Epithelial cell of umbilical artery (primary cell): ENCODE measurements at places on chromosomes 12 and 14. TPM values are rescaled to one million over a fixed set of nuclear protein-coding genes. Genes with fewer than 3 reads are reported as not detected.

CRIP1 gene
- 0.32 and 2.4 TPM in 2 replicates for total RNA-seq

PDE3A gene
- total RNA-seq: 56.8 and 62.0 TPM in 2 replicates

FAM222A gene
- total RNA-seq: 0.15 and 0.32 TPM in 2 replicates

WDR89 gene
- 13.3 and 25.5 TPM in 2 replicates for total RNA-seq

SLC17A8 gene
- total RNA-seq: not detected in 2 replicates

NDUFA9 gene
- 66.6 and 71.4 TPM in 2 replicates for total RNA-seq

C3AR1 gene
- under 0.01 and 0.15 TPM in 2 replicates for total RNA-seq

GRIN2B gene
- not detected in 2 replicates for total RNA-seq

PTPRQ gene
- total RNA-seq: not detected in 2 replicates

INHBC gene
- total RNA-seq: not detected in 2 replicates

SMOC1 gene
- under 0.01 TPM in 1 of 2 replicates, not detected in the other for total RNA-seq

EPYC gene
- not detected in 2 replicates for total RNA-seq

KCNK10 gene
- total RNA-seq: not detected in 2 replicates

RNFT2 gene
- 1.3 and 4.9 TPM in 2 replicates for total RNA-seq

CAPZA3 gene
- total RNA-seq: not detected in 2 replicates

CCDC60 gene
- not detected in 2 replicates for total RNA-seq
